GM04503 (cell line): ENCODE measurements at places on chromosomes 12 and 14.

- no peak for DNase-seq
Measured at GRCh38 chr14:70638416-70638815, 3.3 kb upstream of the TTC9 start.

DNA sequence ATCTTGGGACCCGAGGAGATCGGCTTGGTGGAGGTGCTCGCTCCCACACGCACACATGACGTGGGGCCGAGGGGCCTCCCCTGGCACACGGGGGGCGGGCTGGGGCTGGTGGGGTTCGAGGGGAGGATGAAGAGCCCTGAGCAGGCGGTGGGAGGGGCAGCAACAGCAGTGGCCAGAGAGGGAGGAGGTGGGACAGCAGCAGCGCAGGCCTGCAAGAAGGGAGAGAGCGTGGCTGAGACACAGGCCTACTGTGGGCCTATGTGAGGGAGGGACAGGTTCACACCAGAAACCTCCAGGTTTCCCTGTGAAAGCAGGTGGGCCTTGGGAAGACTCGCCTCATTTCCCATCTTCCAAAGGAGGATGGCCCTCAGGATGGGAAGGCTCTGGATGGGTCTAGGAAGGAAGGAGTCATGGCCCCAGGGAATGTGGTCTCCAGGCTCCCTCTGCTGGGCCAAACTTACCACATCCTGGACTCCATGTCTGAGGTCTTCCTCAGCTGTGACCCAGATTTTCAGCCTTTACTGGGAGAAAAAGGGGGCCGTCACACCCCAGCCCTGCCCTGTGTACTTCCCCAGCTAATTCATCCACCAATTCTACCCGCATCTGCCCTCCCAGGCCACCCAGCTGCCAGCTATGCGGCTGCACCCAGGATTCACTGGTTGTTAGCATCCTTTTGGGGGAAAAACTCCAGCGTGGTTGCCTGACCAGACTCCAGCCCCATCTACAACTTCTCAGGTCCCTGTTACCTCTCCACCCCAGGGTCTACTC, 2.8 kb downstream of the PIANP start:
- DNase-seq, result no peak

DNA sequence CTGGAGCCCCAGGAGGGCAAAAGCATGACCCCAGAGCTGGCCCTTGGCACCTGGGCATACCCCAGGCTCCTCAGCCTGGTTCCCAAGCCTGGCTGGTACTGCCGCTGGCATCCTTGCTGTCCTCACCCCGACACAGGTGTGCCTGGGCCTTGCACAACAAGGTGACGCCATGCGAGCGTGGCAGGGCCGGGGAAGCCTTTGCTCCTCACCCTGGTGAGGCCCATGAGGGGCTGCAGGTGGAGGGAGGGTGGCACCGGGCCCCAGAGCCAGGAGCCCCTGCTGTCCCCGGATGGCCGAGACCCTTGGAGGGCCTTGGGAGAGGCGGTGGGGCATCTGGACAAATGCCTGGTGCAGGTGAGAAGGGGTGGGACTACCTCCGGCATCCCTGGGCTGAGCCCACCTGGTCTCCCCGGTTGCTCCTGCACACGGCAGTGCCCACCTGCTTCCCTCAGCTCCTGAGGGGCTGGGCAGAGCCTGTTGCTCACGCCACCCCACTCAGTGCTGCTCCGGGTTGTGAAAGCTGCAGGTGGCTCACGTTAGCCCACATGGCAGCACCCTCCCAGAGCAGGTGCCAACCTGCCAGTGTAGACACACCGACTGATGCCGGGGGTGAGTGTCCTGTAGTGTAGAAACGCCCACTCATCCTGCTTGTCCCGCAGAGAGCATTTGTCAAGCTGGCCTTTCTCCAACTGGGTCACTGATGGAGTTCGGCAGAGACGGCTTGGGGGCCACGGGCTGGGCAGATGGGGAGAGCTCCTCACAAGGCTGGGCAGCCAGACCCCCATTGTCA, 24.6 kb upstream of the KIF26A start:
- no peak for DNase-seq

DNA sequence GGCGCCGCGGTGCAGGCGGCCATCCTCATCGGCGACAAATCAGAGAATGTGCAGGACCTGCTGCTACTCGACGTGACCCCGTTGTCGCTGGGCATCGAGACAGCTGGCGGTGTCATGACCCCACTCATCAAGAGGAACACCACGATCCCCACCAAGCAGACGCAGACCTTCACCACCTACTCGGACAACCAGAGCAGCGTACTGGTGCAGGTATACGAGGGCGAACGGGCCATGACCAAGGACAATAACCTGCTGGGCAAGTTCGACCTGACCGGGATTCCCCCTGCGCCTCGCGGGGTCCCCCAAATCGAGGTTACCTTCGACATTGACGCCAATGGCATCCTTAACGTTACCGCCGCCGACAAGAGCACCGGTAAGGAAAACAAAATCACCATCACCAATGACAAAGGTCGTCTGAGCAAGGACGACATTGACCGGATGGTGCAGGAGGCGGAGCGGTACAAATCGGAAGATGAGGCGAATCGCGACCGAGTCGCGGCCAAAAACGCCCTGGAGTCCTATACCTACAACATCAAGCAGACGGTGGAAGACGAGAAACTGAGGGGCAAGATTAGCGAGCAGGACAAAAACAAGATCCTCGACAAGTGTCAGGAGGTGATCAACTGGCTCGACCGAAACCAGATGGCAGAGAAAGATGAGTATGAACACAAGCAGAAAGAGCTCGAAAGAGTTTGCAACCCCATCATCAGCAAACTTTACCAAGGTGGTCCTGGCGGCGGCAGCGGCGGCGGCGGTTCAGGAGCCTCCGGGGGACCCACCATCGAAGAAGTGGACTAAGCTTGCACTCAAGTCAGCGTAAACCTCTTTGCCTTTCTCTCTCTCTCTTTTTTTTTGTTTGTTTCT, 1.7 kb downstream of the HSPA2 start:
- no peak for DNase-seq

- no peak for DNase-seq
Measured at GRCh38 chr12:39959031-39959430, 146.8 kb downstream of the SLC2A13 start.

DNA sequence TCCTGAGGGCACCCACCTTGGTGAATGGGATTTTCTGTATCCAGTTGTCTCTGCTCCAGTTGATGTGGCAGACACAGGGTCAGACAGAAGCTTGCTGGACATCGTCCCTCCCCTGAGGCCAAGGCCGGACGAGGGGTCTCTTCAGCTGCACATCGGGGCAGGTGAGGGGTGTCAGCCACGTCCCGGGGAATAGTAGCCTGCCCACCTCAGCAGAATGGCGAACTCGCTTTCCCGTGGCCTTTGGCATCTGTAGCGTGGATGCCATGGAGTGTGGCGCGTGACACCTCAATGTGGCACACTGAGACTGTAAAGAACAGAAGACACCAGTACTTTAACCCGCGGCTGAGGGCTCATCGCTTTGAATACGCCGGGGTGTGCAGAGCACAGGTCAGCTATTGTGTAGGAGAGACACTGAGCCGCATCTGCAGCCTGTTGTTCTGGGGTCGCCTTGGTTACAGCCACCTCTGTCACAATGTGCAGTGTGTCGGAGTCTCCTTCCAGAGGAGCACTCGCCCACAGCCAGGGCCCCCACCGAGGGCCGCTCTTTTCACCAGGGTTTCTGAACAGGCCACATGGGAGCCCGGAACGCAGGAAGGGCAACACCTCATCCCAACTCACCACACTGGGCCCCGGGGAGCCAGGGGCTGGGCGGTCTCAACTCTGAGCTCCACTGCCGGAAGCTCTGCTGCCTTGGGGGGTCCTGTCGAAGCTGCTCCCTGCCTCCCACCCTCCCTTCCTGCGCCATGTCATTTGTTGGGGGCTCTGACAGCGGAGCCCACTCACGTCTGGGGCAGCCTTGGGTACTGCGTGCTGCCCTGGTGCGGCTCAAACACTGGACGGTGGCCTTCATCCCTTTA, 77.0 kb downstream of the ADGRD1 start:
- DNase-seq, result no peak
